ENCODE measurements at places on chromosomes 4 and X.

DNA sequence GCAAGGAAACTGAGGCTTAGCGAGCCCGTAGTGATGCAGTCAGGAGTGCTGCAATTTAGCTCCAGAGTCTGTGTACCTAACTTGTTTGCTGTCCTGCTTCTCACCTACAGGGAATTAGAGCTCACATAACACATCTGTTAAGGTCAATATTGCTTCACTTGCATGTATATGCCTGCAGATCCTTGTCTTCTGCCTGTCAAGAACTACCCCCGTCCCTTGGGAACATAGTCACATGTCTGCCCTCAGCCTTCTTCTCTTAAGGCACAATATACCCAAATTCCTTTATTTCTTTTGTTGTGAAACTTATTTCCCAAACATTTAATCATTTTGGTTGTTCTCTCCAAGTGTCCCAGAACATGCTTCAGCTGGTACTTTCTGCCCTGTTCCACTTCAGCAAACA is 103.3 kb upstream of the LEF1 start:
- DNase-seq: no peak

DNA sequence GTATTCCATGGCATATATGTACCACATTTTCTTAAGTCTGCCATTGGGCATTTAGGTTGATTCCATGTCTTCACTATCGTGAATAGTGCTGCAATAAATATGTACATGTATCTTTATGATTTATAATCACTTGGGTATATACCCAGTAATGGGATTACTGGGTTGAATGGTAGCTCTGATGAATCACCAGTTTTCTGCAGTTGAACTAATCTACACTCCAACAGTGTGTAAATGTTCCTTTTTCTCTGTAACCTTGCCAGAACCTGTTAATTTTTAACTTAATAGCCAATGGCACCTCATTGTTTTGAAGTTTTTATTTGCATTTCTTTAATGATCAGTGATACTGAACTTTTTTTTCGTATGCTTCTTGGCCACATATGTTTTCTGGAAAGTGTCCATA is 152.5 kb downstream of the CCNG2 start:
- DNase-seq: no peak

DNA sequence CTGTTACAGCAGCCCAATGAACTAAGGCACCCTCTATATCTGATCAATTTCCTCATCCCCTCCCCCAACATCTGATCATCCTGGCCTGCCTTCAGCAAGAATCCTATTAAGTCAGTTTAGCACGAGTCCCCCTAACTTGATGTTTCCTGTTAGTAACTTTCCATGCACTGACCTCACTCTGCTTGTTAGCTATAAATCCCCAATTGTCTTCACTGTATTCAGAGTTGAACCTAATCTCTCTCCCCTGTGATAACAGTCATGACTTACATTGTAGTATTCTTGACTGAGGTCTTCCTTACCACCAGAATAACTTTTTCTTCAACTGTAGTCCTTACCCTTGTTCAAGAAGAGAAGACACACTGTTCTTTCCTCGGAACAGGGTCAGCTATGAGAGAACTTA is 8.5 kb downstream of the ANXA5 start:
- DNase-seq: no peak

GRCh38 chr4:114780205-114780604 is 181.6 kb downstream of the UGT8 start:
- DNase-seq: no peak

DNA sequence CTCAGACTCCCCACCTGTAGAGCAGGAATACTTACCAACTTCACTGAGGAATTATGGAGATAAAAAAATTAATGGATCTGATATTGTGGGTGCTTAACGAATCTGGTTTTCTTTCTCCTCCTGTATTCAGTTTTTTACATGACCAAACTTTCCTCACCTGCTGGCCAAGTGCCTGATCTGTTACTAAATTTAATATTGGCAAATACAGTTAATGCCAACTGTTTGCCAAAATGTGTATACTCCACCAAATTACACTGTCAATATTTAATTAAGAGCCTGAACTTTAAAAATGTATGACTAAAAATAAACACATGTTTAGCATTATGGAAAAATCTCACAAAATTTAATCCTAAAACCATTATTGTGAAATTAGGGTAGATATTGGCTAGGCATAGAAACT is 3.3 kb downstream of the PGRMC2 start:
- no peak for DNase-seq

DNA sequence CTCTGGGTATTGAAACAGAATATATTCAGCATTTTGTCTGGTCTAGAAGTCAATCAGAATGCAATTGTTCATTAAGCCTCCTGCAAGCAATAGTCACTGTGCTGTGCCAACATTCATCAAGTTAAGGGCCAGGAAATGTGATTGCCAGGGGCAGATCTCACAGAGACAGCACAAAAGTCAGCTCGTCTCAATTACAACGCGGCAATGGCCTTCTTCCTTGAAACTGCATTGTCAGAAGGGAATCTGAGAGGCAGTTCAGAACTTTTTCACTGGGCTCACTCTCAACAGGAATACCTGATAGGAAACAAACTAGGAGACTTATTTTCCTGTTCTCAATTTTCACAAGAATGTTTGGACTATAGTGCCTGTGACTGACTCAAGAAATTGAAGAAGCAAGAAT is 131.1 kb upstream of the NR3C2 start:
- no peak for DNase-seq

- no peak for DNase-seq
These were observed 38.6 kb downstream of the CLCN4 start for GRCh38 chrX:10195425-10195824.

- DNase-seq: no peak
These were observed 18.1 kb upstream of the APBB2 start for GRCh38 chr4:41232406-41232805.

DNA sequence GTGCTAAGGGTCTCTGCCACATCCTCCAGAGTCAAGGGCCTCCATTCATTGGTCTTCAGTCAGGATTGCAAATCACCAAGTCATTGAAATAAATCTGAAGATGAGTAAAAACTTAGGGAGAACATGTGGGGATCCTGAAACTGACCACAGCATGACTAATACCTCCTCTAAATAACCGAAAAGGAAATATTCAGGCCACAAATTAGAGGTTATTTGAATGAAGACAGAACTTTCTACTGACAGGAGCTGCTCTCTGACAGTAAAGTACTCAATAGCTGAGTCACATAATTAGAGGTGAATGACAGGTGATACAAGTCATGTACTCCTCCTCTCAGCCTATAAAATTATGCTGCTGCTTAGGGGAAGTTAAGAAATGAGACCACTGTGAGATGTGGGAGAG is 240.2 kb upstream of the F9 start:
- DNase-seq: no peak

- DNase-seq: no peak
These were observed 81.0 kb upstream of the ZDHHC15 start for GRCh38 chrX:75603833-75604232.

DNA sequence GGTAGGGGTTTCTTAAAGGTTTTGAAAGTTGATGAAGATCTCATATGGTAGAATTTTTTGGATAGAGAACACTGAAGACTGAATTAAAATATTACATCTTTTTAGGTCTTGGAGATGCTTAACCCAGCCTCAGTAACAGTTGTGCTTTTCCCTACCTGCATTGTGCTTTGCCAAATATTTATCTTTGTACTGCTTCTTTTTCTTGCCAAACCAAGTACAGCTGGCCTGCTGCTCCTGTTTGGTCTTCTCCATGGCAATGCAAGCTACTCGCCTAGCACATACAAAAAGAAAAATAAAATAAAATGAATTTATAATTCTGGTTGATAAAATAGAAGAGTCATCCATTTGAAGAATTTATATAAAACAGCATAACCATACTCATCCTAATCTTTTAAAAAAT is 95.4 kb downstream of the NYX start:
- no peak for DNase-seq

GRCh38 chr4:43275779-43276178 is 383.3 kb downstream of the GRXCR1 start:
- no peak for DNase-seq

GRCh38 chr4:76315267-76315918 is 8.9 kb downstream of the STBD1 start:
- no peak for DNase-seq

DNA sequence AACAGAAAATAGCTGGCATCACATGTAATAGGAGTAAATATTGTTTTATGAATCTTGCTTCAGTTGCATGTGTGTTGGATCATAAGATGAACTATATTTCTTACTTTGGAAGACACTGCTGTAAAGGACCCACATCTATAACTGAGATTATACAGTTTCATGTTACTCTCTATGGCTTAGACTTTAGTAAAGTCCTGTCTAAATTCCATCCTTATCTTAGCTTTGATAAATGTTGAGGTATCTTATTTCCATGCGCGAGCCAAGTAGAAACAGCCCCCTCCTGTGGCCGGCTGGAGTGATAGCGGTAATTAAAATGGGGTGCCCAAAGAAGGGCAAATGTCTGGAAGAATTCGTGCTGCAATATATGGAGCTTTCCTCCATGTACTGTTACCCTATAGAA is 43.0 kb downstream of the CCDC158 start:
- peak; percentile 9 for DNase-seq

- DNase-seq: no peak
These were observed 35.2 kb upstream of the SCD5 start for GRCh38 chr4:82833696-82834313.

GRCh38 chr4:26160591-26160990 is 160.2 kb upstream of the RBPJ start:
- no peak for DNase-seq

DNA sequence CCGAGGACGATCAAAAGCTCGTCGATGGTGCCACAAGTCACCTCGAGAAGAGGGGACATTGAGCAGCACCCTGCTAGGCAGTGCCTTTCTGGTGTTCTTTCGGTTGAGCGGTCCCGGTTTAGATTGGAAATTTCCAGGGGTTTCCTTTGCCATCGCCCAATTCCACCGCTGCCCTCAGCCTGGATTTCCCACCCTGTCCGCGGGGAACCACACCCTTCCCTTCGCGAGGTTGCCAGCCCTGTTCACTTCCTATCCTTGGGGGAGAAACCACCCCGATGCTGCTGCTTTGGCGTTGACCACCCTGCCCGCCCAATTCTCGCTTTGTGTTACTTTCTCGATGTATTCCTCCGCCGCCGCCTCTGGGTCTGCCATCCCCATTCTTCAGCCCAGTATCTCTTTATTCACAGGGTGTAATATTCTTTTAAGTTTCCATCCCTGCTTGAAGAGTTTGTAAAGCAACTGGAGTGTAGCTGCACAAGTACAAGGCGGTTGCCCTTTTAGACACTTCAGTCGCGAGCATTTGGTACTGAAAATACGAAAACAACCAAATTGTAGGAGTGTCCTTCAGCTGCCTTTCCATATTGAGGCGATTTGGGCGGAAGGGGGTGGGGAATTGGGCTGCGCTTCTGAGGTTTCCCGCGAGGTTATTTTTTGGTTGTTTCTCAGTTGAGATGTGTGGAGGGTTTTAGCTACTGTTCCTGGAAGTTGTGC is 1.1 kb downstream of the OGT start:
- no peak for DNase-seq

DNA sequence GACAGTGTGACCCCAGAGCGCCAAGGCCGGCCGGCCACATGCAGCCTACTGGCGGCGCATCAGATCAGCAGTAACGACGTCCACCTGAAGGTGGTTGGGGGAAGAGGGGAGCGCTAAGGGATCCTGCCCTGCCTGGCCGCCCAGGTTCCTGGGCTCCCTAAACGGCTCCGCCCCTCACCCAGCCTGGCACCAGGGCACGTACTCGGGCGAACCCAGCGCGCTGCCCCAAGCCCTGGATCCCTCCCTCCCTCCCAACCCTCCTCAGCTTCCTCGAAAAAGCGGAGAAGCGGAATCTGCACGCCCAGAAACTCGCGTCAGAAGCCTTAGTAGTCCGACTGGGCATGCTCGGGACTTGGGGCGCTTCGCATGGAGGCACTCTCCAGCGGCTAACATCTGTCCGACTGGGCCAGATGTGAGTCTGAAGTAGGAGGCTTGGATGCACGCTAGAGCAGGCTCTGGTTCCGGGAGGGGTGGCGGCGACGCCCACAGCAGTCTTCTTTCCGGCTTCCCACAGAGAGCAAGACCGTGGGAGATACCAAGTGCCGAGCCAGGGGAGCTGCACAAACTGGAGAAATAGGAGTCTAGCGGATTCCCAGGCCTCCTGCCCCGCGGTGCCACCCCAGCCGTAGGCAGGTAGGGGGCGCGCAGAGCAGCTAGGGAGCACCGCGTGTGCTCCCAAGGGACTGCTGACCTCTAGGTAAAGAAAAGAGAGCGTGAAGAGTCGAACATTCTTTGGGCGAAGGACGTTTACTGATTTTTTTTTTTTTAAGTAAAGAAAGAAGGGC is 114.3 kb upstream of the TEX13C start:
- DNase-seq: no peak

- no peak for DNase-seq
These were observed 16.0 kb downstream of the CCNQ start for GRCh38 chrX:153582896-153583295.

- no peak for DNase-seq
These were observed 43.1 kb upstream of the AFF2 start for GRCh38 chrX:148457279-148457678.

- DNase-seq: no peak
These were observed 97.4 kb downstream of the PJA1 start for GRCh38 chrX:69067841-69068240.

Measured in stimulated activated CD8-positive, alpha-beta memory T cell treated with anti-CD3 and anti-CD28 coated beads, Interleukin-7, amount 100 ng/mL, for 1 hour (primary cell).